ENCODE measurements at places on chromosomes 5 and 9.
A peak's percentile ranks its signal among the peaks of the same experiment; 100 is the strongest.

- peak; percentile 89 for DNase-seq
Observed at GRCh38 chr9:91500509-91501014, 76.9 kb upstream of the NFIL3 start.

DNA sequence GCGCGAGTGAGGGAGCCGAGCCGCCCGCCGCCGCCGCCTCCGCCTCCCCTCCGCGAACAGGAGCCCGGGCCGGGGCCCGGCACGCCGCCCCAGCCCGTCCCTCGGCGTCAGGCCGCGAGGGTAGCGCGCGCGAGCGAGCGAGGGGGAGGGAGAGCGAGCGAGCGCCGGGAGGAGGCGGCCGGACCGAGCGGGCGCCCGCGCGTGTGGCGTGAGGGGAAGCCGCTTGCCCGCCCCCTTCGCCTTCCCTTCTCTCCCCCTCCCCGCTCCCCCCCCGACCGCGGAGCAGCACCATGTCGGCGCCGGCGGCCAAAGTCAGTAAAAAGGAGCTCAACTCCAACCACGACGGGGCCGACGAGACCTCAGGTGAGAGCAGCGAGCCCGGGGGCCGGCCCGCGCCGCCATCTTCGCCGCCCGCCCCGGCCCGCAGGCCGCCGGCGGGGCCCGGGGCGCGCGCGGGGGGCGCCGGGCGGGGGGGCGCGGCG lies 312 bp downstream of the SET start:
- peak; percentile 28 for DNase-seq

GRCh38 chr9:104074876-104075275 lies 19.2 kb upstream of the SMC2 start:
- peak; percentile 86 for DNase-seq

- no peak for DNase-seq
Observed at GRCh38 chr5:79261897-79262296, 26.0 kb downstream of the JMY start.

DNA sequence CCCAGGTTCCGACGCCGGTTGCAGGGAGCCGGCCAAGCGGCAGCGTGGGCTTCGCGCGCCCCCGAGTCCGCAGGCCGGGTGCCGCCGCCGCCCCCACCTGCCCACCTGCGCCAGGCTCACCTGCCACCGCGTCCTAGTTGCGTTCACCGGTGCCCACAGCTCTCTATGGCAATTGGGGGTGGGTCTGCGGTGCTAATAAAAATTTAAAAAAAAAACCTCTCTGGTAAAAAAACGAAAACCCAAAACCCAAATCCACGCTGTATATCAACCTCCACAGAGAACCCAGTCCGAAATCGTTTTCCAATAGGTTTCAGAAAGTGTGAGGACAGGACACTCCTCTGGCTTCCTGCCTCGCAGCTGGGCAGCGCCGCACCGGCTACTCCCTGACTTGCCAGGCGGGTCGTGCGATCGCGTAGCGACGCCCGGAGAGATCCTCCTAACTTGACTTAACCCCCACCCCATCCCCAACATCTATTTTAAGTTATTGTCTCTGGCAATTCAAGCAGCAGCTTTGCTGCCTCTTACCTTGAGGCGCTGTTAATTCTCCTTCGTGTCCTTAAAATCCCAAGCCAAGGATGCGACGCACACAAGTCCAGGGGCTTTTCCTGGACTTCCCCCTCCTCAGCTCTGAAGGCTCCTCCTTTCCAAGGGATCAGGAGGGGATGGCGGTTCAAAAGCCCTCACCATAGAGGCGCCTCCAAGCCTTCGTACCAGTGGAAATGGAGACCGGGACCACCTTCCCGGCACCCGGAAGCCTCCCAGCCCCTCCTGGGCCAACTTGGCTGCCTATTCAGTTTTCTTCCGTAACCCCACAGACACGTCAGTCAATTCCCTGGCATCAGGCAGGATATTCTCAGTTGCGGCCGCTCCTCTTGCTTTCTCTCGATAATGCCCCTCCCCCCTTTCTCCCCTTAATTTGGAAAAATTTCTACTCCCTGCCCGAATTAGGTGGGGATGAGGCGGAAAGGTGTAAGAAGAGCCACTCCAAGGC lies 1639.4 kb upstream of the C9orf72 start:
- DNase-seq, result no peak

- DNase-seq, result no peak
Observed at GRCh38 chr5:117201001-117201400, 626.4 kb upstream of the SEMA6A start.

DNA sequence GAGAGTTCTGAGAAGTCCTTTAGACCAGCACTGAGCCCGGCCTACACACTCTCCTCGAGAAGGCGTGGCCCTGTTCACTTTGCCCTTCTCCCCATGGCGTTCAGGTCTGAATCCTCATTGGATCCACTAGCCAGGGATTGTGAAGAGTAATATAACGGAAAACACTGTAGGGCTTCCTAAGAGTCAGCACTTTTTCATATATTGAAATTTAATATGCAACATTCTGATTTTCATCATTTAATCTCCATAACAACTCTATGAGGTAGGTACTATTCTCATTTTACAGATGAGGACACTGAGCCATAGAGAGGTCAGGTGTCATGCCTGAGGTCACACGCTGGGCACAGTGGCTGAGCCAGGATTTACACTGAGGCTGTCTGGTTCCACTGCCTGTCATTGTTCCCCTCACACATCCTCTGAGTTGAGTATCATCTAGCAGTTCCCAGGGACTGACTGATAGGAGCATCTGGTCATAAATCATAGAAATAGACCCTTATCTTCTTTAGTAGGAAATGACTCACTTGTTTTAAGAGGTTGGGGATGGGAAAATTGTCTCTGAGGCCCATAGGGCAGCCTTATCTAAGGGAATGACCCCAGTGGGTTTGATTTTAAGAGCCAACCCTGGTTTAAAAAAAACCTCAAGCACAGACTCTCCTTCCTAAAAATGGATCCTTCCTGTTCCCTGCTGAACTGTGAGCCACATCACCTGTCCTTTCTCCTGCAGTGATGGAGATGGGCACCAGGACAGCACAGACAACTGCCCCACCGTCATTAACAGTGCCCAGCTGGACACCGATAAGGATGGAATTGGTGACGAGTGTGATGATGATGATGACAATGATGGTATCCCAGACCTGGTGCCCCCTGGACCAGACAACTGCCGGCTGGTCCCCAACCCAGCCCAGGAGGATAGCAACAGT lies 41.2 kb downstream of the THBS4 start:
- DNase-seq, result no peak

DNA sequence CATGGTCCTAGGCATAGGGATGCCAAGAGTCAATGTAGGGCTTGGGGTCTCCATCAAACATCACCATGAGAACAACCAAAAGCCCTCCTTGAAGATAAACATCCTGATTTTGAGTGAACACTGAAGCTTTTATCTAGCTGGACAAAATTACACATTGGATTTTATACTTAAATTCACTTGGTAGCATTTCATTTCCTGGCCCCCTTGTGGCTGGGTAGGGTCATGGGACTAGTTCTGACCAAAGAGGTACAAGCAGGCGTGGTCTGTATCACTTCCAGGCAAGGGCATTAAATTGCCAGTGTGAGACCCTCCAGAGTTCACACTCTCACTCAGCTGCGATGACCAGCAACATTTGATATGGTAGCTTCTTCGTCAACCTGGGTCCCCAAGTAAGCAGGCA lies 320.3 kb downstream of the ACTL7B start:
- no peak for DNase-seq

DNA sequence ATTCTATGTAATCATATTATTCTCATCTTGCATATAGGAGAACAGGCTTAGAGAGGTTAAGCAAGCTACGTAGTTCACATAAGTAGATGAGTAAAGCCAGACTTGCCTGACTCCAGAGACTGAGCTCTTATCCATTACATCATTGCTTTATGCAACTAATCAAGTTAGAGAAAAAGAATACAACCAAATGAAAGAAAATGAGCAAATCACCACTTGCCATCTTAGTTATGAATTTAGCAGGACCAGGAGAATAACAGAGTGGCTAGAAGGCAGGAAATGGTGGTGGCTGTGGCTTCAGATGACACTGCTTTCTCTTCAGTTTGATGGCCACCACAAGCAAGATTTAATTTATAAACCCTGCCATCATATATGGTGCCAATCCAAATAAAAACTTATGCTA lies 26.6 kb downstream of the POC5 start:
- DNase-seq, result no peak

- no peak for DNase-seq
Observed at GRCh38 chr5:50501491-50502228, 60.6 kb upstream of the EMB start.

DNA sequence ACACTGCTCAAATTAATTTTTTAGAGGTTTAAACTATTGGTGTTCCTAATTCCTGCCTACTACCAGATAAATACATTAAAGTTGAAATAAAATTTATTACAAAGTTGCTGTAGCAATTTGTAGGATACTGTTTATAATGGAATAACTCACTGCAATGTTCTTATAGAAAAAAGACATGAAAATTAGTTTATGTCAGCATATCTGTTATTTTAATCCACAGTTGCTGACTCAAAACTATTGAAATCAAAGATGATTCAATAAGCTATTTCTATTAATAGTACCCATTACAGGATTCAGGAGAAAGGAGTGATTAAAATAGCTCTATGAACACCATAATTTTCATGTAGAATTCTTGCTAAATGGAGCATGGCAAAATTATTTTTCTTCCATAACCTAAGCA lies 764.4 kb upstream of the NUDT12 start:
- DNase-seq, result no peak

- DNase-seq, result no peak
Observed at GRCh38 chr5:149126906-149127305, 14.4 kb upstream of the ABLIM3 start.

GRCh38 chr9:88379352-88379751 lies 8.9 kb upstream of the SPIN1 start:
- no peak for DNase-seq

DNA sequence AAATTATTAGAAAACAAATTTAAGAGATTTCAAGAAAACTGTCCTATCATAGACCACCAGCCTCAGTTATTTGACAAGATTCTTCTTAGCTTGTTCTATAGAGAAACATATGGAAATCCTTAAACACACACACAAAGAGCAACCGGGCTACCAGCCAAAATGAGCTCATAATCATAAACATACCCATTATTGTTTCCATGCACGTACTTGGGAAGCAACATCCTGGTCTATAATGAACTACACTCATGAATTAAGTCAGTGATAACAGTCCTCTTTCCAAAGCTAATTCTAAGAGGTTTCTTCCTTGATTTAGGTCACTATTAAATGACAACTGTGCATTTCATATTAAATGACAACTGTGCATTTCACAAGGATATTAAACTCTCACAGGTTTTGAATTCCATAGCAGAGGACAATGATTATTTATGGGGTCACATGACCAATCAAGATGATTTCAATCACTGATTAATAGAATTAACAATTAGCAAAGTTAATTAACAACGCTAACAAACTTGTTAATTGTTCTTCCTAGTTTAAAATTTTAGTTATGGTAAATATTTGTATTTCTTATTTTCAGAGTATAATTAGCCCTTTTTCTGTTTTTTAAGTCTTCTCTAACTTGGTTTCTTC lies 77.0 kb downstream of the OXCT1 start:
- DNase-seq, result peak; percentile 81

DNA sequence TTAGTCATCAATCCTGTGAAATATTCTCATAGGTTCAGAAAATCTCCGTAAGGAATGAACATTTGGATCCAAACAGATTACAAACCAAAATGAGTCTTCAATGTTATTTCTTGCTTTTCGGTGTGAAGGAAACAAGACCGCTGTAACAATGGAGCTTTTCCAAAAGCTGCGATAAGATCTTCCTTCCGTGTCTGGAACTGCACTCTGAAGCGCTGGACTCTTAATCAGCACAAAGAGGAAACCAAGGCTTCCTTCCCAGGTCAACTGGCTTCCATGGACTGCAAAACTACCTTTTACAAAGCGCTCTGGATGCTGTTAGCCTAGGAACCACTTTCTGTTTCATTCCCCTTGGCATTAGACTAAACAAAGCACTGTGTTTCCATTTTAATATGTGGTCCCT lies 137.9 kb upstream of the BASP1 start:
- DNase-seq, result peak; percentile 69

GRCh38 chr5:53302529-53302928 lies 177.9 kb upstream of the FST start:
- DNase-seq, result peak; percentile 71

GRCh38 chr9:33510262-33511183 lies 13.5 kb upstream of the ANKRD18B start:
- DNase-seq, result peak; percentile 73

- peak; percentile 2 for DNase-seq
Observed at GRCh38 chr9:100700689-100701318, 122.9 kb downstream of the CAVIN4 start.

GRCh38 chr5:40477856-40478546 lies 201.7 kb upstream of the PTGER4 start:
- DNase-seq, result peak; percentile 43

GRCh38 chr9:22201256-22201655 lies 192.2 kb upstream of the CDKN2B start:
- DNase-seq, result no peak

DNA sequence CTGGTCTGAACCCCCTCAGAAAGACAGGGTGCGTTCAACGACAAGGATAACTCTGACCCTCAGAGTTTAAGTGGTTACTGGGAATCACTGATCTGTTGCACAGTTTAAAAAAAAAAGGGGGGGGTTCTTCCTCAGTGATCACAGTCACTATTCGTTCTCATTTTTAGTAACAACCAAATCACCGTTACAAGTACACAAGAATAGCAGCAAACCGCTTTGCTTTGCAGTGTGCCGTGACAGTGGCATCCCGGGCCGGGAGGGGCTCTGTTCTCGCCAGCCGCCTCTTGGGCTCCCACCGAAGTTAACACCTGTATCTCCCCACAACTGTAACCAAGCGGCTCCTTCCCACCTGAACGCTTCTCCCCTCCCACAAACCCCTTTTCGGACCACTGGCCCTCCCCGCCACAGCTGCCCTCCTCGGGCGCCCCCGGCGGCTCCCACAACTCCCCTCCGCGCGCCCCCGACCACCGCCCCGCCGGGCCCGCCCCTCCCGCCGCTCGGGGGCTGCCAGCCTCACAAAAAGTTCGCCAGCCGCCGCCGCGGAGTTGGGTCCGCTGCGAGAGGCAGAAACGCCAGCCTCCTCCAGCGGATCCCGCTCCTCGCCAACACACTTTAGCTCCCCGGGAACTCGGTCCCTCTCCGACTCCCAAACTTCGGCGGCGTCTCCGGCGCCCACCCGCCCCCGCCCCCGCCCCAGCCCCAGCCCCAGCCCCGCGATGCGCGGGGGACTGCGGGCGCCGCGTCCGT lies 1.2 kb downstream of the SSBP2 start:
- no peak for DNase-seq

GRCh38 chr5:141617682-141618029 lies 1.1 kb downstream of the DIAPH1 start:
- DNase-seq, result peak; percentile 22

GRCh38 chr5:98468188-98468869 lies 305.1 kb upstream of the RGMB start:
- peak; percentile 85 for DNase-seq

- DNase-seq, result peak; percentile 66
Observed at GRCh38 chr5:20601678-20602100, 613.7 kb upstream of the CDH18 start.

GRCh38 chr5:138790684-138791083 lies 37.5 kb downstream of the CTNNA1 start:
- no peak for DNase-seq

- no peak for DNase-seq
Observed at GRCh38 chr5:126869005-126869451, 92.1 kb downstream of the LMNB1 start.

Measured in fibroblast of the aortic adventitia (primary cell).